ENCODE measurements at places on chromosomes 6 and 20.
A peak's percentile ranks its signal among the peaks of the same experiment; 100 is the strongest.

- DNase-seq = peak; percentile 84
These were observed 71.4 kb upstream of the TULP1 start for GRCh38 chr6:35583893-35584688.

GRCh38 chr6:131972741-131973140 is 21.6 kb upstream of the CCN2 start:
- DNase-seq = no peak

- DNase-seq = no peak
These were observed 1209.7 kb upstream of the GJE1 start for GRCh38 chr6:140923048-140923447.

DNA sequence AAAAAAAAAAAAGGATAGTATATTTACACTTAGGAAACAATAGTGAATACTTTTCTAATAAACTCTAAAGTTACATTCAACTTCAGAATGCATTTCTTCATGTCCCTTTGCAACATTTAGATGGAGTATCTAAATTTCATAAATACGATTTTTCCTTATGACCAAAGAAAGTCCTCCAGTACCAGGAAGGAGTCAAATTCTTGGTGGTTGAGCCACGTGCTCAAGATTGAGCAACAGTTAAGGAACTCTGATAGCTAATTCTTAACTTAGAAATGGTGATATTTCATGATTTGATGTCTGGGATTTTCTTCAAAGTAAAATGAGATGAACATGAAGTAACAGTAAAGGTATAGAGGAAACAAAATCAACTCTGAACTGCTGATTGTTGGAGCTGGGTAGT is 92.7 kb downstream of the SASH1 start:
- DNase-seq = no peak

DNA sequence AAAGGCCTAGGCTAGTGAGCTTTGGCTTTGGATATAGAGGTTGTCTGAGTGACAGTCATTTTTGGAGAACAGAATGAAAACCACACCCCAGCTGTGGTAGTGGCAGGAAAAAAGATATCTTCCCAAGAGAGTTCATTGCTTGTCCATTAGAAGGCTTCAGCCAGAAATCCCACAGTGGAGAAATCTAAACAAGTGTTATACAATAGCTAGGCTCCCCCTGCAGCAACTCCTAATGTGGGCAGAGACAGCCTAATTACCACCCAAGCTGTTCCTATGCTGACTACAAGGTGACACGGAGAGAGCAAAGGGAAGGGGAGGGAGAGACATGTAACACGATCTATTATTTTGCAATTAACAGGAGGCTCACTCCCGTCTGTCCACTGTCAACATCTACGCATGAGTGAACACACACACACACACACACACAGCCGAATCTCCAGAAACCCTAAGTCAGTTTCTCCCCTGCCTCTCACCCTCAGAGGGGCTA is 147.5 kb upstream of the TCF21 start:
- no peak for DNase-seq

- DNase-seq = no peak
These were observed 75.2 kb upstream of the F13A1 start for GRCh38 chr6:6395581-6396197.

GRCh38 chr6:34065466-34066217 is 80.2 kb downstream of the GRM4 start:
- DNase-seq = no peak

DNA sequence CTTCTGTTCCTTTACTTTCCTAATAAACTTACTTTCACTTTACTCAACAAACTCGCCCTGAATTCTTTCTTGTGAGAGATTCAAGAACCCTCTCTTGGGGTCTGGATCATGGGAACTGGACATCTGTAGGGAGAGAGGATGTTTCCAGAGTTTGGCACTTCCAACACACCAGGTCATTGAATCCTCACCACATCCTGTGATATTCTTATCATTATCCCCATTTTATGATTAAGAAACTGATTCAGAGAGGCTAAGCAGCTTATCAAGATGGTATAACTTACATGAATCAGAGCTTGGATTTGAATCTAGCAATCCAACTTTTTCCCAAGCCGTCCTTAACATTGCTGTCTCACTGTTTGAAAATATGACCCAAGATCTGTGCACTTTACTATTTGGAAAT is 15.5 kb downstream of the PPIL6 start:
- DNase-seq = no peak

GRCh38 chr6:132190097-132190814 is 211.0 kb downstream of the MOXD1 start:
- no peak for DNase-seq

All from CD4-positive, CD25-positive, alpha-beta regulatory T cell (primary cell).